ENCODE measurements at places on chromosomes 12 and 14.

- DNase-seq = no peak
These were observed 361.9 kb upstream of the FAR2 start for GRCh38 chr12:28787151-28787550.

- DNase-seq = no peak
These were observed 228.2 kb downstream of the BCL11B start for GRCh38 chr14:99043756-99044155.

- DNase-seq = no peak
These were observed 426.7 kb downstream of the RAD51B start for GRCh38 chr14:68246074-68246785.

DNA sequence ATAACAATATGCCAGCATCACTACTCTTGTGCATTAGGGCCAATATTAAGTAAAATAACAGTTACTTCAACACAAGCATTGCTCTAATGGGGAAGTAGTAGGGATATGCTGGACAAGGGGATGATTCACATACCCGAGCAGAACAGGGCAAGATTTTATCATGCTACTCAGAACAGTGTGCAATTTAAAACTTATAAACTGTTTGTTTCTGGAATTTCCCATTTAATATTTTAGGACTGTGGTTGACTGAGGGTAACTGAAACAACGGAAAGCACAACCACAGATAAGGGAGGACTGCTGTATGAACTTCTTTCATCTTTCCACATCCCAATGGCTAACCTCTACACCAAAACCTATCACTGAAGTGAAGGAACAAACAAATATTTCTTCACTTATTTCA, 36.8 kb downstream of the SARNP start:
- peak; percentile 3 for DNase-seq

DNA sequence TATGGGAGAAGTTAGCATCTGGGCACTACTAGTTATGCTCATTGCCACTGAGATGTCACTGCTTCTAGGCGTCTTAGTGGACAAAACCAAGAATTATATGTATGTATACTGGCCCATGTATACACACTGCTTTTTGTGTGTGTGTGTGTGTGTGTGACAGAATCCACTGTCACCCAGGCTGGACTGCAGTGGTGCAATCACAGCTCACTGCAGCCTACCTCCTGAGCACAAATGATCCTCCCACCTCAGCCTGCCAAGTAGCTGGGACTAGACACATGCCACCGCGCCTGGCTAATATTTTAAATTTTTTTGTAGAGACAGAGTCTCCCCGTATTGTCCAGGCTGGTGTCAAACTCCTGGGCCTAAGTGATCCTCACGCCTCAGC, 25.2 kb downstream of the LIMA1 start:
- no peak for DNase-seq

- no peak for DNase-seq
These were observed 47.2 kb upstream of the PLEKHG3 start for GRCh38 chr14:64656986-64657385.

GRCh38 chr14:39665075-39665475, 232.8 kb upstream of the FBXO33 start:
- no peak for DNase-seq

GRCh38 chr14:66022526-66022925, 463.6 kb upstream of the CCDC196 start:
- DNase-seq = no peak

DNA sequence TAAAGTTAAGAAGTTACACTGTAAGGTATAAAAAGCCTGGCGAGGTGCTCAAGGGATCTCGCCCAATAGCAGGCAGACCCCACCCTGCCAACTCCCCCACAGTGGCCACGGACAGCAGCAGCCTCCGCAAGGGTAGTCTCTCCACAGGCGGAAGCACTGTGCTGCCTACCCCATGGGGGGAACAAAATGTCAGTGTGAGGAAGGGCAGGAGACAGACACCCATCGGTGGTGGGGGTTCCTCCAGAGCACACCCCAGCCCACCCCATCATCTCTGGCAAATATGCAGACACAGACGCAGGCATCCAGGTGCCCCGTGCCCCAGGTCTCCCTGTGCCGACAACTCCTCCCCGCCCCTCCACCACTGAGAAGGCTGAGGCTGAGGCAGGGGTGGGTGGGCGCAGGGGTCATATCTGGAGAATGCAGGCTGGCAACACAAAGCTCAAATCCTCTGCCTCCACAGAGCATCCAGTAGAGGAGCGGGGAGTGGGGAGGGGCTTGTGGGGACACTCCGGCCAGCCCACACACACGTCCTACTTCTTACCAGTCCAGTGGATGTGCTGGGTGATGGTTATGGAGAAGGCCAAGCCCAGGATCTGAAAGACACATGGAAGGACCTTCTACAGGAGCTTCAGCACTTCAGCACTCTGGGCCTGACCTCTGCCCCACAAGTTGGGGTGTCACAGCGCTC, 68.3 kb upstream of the DDX11 start:
- DNase-seq = no peak

- DNase-seq = no peak
These were observed 17.1 kb upstream of the CTDSP2 start for GRCh38 chr12:57863676-57864075.

DNA sequence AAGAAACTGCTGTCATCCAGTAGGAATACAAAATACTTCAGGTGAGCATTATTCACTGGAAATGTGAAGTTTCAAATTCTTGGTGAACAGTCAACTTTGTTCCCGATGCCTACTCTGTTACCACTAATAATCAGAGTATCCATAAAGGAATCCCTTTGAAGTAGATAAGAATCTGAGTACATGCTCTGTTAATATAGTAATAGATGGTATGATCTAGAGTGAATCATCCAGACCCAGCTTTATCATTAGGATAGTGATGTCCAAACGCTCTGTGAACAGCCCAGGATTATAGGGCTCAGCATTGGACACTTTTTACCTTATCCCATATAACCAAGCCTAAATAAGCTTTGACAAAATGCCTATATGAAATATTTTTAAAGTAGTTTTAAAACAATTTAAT, 33.3 kb downstream of the PPP2R3C start:
- DNase-seq = no peak

DNA sequence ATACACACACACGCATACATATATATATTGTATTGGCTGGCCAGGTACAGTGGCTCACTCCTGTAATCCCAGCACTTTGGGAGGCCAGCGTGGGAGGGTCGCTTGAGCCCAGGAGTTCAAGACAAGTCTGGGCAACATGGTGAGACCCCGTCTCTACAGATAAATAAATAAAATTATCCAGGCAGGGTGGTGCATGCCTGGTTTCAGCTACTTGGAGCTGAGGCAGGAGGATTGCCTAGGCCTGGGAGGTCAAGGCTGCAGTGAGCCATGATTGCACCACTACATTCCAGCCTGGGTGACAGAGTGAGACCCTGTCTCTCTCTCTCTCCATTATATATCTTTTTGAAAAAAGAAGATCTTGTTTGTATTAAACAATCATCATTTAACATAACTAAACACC, 4.6 kb upstream of the SYNE3 start:
- DNase-seq = no peak
